ENCODE measurements at places on chromosomes 6 and 20.
A peak's percentile ranks its signal among the peaks of the same experiment; 100 is the strongest.

DNA sequence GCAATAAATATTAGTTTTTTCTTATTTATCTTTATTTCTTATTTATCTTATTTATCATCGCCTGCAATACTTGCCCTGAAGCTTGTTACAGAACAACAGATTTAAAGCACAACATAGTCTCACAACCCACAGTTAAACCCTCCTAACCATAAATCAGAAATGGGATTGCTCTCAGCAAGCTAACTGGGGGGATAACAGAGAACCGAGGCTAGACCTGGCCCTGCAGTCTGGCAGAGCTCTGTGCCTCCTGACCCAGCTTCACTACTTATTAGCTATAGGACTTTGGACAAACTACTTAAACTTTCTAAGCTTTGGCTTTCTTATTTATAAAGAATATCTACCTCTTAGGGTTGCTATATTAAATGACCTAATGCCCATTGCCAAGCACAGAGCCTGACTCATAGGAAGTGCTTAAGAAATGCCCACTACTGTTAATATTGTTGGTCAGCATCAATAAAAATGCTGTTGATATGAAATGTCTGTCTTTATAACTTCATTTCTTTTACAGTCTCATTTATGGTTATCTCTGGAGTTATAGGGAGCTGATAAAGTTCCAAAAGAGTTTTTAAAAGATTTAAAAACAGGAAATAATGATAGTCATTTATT, 87.9 kb upstream of the BEND6 start:
- no peak for DNase-seq

DNA sequence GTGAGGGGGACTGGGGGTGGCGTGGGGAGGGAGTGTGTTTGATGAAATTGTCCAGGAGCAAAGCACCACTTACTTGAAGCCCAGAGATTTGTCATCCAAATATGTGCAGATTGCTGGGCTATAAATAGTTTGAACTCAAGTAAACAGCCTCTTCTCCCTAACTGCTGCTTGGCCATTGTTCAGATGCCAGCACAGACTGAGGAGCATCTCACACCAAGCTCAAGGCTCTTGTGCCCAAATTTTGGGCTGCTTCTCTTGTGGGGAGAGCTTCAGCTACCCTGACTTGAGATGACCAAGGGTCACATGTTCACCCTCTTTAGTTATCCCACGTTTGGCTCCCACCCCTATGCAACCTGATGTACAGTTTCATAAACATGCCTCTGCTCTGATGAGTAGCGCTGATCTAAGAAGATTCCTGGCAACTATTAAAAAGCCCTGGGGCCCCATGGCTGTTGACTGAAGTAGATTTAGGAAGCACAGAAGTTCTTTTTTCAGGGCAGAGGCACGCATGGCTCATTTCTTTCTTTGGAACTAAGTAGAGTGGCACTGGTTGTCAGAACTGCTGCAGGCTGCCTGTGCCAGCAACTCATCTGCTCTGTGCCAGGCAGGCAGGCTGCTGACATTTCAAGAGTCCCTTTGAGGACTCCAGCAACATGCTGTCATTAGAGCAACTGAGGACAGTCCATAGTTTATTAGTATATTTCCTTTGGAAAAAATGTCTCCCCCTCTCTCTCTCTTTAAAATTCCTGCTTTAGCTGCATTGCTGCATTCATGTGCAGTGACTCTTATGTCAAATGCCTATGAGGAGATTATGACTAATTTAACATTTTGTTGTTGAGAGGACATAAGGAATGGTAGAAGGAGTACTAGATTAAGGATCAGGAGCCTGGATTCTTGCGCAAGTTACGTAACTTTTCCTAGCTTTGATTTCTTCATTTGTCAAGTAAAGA, 9.6 kb upstream of the PKIG start:
- peak; percentile 95 for DNase-seq

DNA sequence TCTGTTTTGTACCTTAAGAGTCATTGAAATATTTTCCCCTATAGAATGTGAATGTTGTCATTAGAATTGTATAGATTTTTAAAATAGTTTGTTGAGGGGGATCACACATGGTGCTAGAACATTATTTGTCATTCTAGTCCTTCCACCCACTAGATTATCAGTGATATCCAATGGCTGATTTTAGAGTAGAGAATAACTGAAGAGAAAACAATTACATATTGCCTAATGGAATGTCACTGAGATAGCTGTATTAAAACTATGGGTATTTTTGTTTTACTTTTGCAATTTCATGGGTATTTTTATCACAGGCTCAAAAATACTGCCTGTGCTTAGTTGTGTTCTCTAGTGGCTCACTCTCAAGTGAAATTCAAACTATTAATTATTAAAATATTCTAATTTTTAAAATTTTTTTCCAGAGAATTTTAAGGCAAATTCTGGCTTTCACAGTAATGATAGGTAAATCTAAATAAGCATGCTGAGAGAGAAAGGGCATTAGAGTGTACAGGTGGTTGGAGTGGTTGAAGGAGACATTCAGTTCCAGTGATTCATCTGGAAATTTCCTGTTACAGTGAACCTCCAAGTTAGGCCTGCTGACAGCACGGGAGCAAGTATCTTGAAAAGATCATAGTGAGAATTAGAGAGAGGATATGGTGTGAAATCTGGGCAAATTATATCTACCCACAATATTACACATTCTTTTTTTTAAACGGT, 399.6 kb downstream of the NKAIN2 start:
- DNase-seq, result peak; percentile 19

DNA sequence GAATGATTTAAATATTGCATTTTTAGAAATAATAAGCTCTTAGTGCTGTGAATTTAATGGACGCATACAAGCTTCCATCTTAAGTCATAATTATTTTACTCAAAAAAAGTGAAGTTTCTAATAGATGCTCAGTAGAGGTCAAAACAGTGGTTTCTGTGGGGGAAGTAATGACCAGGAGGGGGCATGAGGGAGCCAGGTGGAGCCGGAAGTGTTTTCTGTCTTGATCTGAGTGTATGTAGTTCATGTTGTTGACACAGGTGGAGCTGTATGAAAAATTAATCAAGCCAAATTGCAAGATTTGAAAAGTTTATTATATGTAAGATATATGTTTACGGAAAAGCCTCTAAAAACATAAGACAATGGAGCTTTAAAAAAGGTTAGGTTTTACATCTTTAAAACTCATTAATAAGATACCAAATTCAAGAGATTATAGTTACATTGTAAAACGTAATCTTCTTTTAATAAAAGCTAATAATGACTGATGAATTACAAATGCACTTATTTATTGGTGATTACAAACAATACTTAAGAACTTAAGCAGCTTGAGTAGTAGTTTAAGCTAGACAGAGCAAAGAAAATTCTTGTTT, 68.0 kb downstream of the PLAGL1 start:
- peak; percentile 28 for DNase-seq

DNA sequence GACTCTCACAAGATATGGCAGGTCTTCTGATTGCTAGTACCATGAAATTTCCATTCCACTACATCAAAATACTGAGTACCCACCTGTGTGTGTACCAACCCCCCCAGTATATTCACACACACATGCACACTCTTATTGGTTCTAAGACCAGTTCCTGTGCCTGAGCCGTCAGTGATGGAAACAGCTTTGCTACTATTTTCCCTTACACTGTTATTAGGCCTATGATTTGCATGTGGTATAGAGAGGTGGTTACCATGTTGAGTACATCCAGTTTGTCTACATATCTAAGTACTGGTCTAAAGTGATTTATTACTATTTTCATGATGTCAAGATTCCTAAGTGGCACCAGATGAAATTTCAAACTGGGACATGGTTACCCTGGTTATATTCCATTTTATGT, 459.9 kb downstream of the BCKDHB start:
- DNase-seq, result no peak

- no peak for DNase-seq
Measured at GRCh38 chr20:10784554-10785183, 110.9 kb upstream of the JAG1 start.

DNA sequence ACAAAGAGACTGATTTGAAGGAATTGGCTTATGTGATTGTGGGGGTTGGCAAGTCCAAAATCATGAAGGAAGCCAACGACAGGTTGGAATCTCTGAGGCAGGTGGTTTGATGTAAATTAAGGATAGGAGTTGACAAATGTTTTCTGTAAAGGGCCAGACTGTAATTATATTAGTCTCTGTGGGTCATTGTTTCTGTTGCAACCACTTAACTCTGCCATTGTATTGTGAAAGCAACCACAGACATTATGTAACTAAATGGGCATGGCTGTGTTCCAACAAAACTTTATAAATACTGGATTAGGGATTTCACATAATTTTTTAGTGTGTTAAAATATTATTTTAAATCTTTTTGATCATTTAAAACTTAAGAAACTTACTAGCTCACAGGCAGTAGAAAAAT, 199.2 kb upstream of the MYLIP start:
- DNase-seq, result no peak

- DNase-seq, result no peak
Measured at GRCh38 chr6:167501831-167502385, 177.0 kb downstream of the TTLL2 start.

- DNase-seq, result no peak
Measured at GRCh38 chr6:12767016-12767415, 50.4 kb downstream of the PHACTR1 start.

- DNase-seq, result no peak
Measured at GRCh38 chr20:57589123-57589727, 28.3 kb downstream of the PCK1 start.

DNA sequence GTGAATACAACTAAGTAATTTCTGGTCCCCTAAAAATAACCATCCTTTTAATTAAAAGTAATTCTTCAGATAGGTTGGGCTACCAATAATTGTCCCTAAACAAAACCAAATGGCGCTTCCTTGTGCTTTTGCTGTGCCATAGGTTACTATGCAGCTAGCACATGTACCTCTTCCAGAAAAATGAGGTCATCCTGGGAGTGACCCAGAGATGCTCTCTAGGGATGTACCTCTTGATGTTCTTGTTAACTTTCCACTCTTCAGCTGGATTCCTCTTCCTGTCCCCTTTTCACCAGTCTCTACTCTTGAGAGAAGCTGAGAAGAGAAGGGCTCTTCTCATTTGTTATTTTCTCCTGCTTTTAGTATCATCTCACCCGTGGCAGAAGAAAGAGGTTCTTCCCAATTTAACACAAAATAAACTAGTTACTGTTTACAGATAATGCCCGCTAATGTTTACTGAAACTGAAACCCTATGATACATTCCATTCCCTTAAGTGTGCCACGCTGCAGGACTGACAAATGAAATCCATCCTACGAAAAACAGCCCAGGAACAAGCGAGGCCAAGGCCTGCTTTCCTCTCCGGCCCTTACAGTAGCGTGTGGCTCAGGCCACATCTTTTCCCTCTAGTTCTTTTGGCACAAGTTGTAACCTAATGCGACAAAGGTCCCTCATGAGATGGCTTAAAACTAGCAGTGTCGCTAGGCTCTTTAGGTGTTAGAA, 24.2 kb downstream of the MRS2 start:
- DNase-seq, result no peak

- no peak for DNase-seq
Measured at GRCh38 chr6:14074476-14075094, 43.0 kb upstream of the CD83 start.

DNA sequence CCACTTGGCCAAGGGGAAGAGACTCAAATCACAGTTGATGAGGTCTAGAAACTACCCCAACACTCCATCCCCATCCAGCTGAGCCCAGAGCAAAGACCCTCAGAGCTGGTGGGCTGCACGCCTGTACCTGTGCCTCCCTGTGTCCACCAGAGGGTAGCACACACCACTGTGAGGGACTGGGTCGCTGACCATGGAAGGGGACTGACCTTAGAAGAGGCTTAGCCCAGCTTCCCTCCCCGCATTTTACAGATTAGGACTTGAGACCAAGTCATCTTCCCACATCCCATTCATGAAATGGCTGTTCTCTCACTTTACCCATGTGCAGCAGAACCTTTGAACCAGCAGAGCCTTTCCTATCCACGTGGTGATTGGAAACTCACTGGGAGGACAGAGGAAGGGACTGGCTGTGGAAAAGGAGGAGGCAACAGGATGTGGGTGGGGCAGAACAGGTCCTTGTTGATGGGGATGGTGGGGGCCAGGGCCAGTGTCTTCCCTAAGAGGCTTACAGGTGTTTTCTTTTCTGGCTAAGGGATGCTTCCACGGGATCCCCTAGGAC, 44.3 kb downstream of the CPXM1 start:
- DNase-seq, result peak; percentile 55

DNA sequence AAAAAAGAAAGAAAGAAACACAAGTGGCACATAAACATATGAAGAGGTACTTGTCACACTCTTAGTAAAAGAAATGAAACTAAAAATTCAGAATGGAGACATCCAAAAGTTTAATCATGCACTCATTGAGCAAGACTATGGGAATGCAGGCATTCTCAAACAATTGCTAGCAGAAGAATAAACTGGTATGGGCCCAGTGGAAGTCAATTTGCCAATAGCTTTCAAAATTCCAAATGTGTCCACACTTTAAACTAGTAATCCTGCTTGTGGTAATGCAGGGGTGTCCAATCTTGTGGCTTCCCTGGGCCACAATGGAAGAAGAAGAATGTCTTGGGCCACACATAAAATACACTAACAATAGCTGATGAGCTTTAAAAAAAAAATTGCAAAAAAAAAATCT, 97.4 kb downstream of the EPB41L2 start:
- peak; percentile 69 for DNase-seq

DNA sequence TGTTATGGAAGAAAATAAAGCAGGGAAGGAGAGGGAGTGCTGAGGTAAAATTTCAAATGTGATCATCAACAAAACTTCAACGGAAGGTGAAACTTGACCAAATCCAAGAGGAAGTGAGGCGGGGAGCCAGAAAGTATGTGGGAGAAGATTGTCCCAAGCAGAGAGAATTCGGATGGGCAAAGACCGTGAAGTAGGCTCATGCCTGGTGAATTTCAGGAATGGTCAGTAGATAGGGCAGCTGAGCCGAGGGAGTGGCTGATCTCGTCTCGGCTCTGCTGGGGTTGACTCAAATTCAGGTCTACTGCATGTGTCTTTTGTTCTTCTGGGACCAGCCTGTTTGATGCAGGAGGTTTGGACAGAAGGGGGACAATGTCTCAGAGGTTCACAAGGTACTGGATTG, 7.0 kb upstream of the CSNK2A1 start:
- DNase-seq, result no peak

DNA sequence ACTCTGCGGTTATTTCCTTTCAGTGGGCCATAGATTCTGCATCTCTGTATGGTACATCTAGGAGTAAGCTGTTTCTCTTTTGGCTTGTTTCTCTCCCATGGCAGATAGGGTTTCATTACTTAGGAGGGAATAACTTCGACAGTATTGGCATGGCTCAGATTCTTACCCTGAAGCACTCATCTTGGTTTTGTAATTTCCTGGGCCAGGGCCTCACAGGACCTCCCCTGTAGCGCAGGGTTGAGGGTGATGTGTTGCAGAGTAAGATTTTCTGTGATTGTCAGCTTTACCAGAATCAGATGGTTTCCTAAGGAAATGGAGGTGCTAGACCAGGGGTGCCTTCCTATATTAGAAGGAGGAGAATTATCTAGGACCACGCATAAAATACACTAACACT, 78.3 kb downstream of the STXBP5 start:
- DNase-seq, result no peak

DNA sequence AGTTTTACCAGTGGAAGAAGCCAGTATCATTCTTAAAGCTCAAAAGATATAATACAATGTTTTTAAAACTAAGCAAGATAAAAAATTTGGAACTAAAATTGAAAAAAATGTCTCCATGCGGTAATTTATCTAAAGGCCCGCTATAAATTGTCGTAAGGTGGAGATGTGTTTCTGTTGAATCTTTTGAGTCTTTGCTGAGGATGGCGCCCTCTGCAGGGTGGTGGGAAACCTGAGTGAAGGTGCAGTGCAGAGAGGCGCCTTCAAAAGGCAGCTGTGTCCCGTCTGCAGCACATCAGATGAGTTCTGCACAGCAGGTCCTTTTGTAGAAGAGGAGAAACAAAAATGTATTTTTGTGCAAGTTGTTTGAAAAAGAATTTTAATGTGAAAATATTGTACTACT, 29.4 kb upstream of the KIF25 start:
- DNase-seq, result no peak

All from fibroblast of skin of scalp (primary cell).